Activated naive CD4-positive, alpha-beta T cell treated with anti-CD3 and anti-CD28 coated beads for 36 hours (primary cell): ENCODE measurements at places on chromosomes 2 and 18. TPM values are rescaled to one million over a fixed set of nuclear protein-coding genes. Genes with fewer than 3 reads are reported as not detected.
A peak's percentile ranks its signal among the peaks of the same experiment; 100 is the strongest.

Gene PARD6G
- total RNA-seq, result 0.10 TPM

DNA sequence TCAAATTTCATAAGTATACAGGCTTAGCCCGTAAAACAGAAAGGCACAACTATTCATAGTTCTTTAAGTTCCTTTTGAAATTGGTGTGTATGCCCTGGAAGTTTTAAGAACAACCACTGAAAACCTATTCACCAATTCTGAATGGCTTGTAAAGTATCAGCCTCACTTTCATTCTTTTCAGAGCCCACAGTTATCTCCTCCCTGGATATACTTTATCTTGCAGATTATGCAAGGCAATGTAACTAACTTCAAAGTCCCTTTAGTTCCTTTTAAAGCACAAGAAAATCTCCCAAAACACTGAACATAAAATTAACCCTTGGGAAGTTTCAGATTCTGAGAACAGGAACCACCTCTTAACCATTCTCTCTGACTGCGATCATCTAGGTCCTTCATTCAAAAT lies 1.1 kb downstream of the STRN start:
- no peak for DNase-seq

DNA sequence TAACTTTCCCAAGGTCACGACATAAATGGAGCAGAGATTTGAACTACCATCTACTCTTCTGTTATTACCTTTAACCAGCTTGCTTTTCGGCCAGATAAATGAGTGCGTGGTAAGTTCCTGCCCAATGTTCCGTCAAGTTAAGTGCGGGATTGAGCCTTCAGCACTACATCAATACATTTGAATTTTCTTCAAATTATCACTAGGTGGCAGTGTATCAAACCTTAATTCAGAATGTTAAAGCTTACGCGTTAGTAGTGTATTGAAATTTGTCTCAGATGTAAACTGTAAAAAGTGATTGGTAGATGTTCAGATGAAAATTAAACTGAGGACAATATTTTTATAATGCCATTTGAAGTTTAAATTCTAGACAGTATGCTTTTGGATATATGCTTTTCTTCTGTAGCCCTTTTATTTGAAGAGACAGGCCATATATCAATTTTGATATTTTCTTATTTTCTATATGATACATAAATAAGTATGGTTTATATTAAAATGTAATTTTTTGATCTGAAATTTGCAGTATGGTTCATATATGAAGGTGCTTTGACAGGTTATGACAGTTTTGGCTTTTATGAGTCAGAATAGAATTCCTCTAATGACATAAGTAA lies 681.3 kb downstream of the ADCYAP1 start:
- DNase-seq, result no peak

- no peak for DNase-seq
Measured at GRCh38 chr2:105406221-105406620, 7.4 kb upstream of the FHL2 start.

GRCh38 chr2:43004879-43005244 lies 212.5 kb upstream of the HAAO start:
- no peak for DNase-seq

GRCh38 chr18:12518326-12518725 lies 110.6 kb downstream of the PRELID3A start:
- no peak for DNase-seq

Gene RTP5
- total RNA-seq, result not detected

Gene NCKAP5
- not detected for total RNA-seq

Gene LIPG
- total RNA-seq, result 0.45 TPM

GRCh38 chr18:53191634-53192033 lies 851.6 kb downstream of the DCC start:
- no peak for DNase-seq

GRCh38 chr2:69789175-69789721 lies 40.2 kb upstream of the GMCL1 start:
- no peak for DNase-seq

- no peak for DNase-seq
Measured at GRCh38 chr18:62651276-62652056, 63.9 kb upstream of the PHLPP1 start.

- DNase-seq, result no peak
Measured at GRCh38 chr2:12734914-12735654, 18.3 kb downstream of the TRIB2 start.

GRCh38 chr2:160322320-160322719 lies 122.2 kb upstream of the ITGB6 start:
- DNase-seq, result peak; percentile 63

Gene TMEM178A
- total RNA-seq, result 0.55 TPM

DNA sequence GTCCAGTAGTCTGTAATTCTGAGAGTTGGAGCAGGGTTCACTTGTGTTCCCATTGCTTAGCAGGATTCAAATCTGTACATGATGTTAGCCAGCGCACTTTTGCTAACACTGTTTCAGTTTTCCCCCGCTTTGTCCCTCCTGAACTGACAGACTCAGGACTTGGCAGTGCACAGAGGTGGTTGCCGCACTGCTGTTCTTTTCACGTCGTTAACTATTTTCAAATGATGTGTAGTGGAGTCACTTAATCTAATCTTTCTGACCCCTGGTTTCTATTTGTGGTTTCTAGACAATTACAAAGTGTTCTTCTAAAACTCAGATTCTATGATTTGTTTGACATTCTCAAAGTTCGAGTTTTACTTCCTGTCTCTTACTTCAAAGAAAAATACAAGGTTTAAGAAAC lies 234.5 kb downstream of the RBM43 start:
- DNase-seq, result no peak

DNA sequence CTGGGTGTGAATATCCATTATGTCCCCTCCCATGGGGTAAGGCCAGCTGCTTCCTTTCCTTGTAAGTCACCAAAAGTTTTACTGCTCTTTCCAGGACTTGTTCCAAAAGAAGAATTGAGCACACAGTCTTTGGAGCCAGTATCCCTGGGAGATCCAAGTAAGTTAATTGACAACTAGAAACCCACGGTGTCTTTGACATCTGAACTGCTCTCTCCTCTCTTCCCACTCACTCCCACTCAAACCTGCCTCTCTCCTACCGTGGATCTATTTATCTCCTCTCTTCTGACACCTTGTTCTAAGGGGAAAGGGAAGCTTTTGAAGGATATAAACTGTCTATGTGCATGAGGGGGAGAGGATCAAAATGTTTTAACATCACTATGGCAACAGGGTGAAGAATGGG lies 86.7 kb downstream of the VIT start:
- DNase-seq, result no peak

DNA sequence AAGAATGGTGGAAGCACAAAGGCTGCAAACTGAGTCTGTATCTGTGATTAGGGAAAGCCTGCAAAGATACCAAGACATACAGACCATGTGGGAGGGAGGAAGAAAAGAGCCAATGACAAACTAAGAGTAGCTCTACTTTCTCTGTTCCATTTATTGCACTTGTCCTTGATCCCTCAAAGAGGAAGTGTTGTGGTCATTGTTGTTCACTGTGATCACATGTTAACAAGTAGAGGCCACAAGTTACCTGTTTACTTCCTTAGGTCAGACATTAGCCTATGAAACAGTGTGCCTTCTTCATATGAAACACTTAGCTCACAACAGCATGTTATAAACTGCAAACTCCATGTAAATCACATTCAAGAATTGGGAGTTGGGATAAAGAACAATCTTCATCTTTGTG lies 32.6 kb downstream of the MAP2 start:
- no peak for DNase-seq

GRCh38 chr2:188663301-188663700 lies 310.9 kb upstream of the COL3A1 start:
- no peak for DNase-seq

Gene FAM161A
- total RNA-seq, result 5.0 TPM

- no peak for DNase-seq
Measured at GRCh38 chr2:72712304-72712703, 113.5 kb downstream of the EXOC6B start.

GRCh38 chr2:19818543-19818942 lies 83.2 kb downstream of the TTC32 start:
- DNase-seq, result no peak

GRCh38 chr2:222861411-222862105 lies 722 bp downstream of the ACSL3 start:
- peak; percentile 43 for DNase-seq

- no peak for DNase-seq
Measured at GRCh38 chr2:56012221-56012765, 88.7 kb upstream of the EFEMP1 start.

DNA sequence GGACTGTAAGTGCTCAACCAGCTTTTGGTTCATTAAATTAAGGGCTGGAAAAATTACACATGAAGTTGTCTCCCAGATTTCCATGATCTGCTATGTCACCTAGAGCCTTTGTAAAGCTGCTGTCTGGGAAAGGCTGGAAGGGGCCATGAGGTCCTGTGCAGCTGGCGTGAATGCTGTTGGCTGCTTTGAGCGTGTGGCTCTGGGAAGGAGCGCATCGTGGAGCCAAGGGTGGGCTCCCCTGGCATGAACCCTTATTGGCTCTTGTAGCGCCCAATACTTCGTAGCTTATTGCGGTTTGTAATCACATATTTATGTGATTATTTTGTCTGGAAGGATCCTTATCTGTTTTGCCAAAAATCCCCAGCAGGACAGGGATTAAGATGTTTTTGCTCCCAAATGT lies 70.5 kb upstream of the LMAN1 start:
- no peak for DNase-seq

DNA sequence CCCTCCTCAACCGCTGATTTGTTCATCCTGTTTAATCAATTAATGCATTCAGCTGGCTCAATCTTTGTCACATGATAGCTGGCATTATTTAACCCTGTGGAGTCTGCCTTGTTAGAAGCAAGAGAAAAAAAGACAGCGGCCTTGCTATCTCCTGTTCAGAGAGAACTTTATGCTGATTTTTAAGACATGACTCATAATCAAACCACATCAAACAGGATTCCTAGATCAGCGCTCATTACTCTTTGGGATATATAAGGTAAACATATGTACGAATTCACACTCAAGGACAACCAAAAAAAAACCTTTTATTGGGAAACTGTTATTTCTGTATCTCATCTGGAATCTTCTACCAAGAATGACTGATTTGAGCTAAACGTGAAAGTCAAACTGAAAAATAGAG lies 195.1 kb downstream of the C1D start:
- no peak for DNase-seq

GRCh38 chr18:52200921-52201663 lies 138.9 kb upstream of the DCC start:
- DNase-seq, result no peak

Gene CFC1
- total RNA-seq, result not detected

DNA sequence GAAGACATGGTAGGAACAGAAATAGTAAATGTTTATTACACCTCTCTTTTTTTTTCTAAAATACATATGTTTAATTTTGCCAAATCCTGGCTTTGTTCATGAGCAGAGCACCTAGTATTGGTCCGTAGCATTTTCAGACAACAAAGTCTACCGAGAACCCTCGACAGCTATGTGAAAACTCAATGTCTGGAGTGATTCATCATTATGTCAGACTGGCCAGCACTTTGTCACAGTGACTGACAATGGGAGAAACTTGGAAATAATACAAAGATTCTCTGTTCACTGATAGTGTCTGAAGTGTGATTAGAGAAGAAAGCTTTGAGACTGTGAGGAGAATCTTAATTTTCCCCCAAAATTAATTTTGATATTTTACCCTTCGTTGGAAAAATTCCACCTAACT lies 143.0 kb downstream of the HNMT start:
- DNase-seq, result no peak

GRCh38 chr18:36412778-36413177 lies 115.3 kb downstream of the FHOD3 start:
- no peak for DNase-seq

Gene FAM237A
- total RNA-seq, result not detected

Gene WDR75
- total RNA-seq, result 72.7 TPM

DNA sequence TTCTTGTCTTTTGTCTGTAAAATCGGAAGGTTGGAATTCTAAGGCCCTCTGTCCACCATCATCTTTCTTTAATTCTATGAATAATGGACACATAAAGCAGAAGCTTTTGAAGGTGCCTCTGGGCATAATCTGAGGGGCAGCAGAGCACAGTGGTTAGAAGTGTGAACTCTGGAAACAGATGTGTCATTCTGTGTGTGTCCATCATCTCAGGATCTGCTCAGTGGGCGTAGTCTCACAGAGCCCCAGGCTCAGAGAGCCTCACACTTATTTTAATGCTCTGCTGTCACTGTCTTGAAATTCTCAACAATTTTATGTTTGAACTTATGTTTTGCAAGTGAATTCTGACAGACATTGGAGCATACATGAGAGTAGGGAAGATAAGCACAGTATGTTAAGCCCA lies 31.0 kb upstream of the CCDC93 start:
- DNase-seq, result no peak

DNA sequence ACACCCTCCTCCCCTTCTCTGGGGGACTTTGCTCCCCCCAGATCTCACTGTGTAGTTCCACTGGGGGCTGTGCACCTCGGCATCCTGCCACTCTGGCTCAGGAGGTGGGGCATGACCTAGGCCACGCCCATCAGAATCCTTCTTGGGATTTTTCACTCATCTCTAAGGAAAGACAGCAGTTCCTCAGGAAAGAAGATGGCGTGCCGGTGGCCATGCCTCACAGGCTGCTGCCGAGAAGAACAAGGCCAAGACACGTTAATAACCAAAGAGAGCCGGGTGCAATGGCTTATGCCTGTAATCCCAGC lies 3.2 kb downstream of the NMUR1 start:
- DNase-seq, result no peak

GRCh38 chr2:142872882-142873724 lies 4.4 kb upstream of the KYNU start:
- DNase-seq, result no peak

DNA sequence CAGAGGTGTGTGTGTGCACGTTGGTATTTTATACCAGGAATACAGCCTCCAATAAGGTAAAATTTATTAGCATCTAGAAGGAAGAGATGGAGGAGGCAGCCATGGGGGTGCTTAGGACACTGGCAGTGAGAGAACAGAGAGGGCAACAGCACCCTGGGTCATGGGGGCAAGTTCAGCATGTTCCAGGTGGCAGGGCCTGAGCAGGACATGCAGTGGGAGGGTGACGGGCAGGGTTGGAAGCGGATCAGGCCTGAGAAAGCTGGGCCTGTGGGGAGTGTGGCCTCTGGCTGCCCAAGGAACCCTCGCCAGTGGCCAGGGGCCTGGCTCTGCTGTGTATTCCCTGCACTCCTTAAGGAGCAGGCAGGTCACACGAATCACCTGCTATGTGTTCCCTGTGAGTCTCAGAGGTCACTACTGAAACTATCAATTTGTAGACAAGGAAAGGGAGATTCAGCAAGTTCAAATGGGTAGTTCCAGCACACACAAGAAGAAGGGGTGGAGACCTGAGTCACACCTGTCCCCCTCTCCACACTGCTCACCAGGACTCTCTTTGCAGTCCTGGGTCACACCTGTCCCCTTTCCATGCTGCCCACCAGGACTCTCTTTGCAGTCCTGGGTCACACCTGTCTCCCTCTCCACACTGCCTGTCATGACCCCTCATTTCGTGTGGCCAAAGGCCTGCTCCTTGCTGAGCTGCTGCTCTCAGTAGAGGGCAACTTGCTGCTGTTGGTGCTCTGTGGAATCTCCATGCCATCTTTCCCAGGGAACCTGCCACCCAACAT lies 463.9 kb upstream of the HS6ST1 start:
- DNase-seq, result no peak

- no peak for DNase-seq
Measured at GRCh38 chr2:7986431-7986830, 695.4 kb upstream of the ID2 start.

- no peak for DNase-seq
Measured at GRCh38 chr2:196293751-196294515, 122.6 kb upstream of the STK17B start.

- no peak for DNase-seq
Measured at GRCh38 chr2:234847364-234847635, 104.5 kb upstream of the SH3BP4 start.
